ENCODE measurements at places on chromosomes 3 and 15.
A peak's percentile ranks its signal among the peaks of the same experiment; 100 is the strongest.

DNA sequence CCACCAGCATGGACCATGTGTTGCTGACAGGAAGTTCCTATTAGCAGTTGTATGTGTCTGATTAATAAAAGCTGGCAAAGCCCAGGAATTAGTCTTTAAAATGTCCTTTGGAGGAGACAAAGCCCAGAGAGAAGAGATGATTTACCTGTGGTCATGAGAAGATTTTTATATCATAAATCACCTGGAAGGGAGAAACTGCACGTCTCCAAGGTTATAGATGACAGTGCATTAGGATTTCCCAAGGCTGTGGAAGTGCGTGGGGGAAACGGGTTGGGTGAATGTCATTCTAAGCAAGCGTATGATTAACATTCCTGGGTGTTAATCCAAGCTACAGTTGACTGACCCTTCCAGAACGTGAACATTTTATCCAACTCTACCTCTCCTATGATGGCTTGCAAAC, 76.6 kb downstream of the SLC6A11 start:
- DNase-seq: no peak

DNA sequence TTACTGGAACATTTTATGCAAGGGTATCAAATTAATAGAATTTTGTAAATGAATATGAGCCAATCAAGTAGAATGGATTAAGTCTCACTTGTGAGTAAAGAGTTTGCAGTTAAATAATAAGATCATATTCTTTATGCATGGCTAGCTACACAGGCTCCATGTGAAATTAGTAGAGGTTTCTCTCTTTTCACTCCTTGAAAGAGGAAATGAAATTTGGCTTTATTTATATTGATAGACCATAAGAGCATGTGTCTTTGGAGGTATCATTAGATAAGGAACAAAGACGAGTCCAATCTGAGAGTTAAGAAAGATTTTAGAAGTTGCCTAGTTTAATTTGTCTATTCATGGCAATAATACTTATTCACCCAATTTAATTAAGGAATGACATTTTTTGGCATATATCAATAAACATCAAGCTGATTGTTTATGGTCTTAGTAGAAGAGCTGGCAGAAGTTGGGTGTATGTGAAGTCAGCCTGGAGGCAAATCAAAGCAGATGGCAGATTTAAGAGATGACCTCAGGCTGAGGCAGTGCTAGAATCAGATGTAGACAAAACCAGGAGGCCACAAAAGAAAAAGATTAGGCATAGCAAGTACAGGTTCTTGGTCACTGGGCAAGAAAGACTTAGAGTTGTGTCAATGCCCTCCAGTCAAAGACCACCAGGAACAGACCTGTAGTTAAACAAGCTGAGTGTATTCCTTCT, 406.5 kb upstream of the ARHGEF26 start:
- DNase-seq: no peak

- DNase-seq: no peak
Observed at GRCh38 chr15:60413231-60413824, 15.5 kb upstream of the ANXA2 start.

- DNase-seq: no peak
Observed at GRCh38 chr15:89487791-89488190, 8.6 kb downstream of the RHCG start.

DNA sequence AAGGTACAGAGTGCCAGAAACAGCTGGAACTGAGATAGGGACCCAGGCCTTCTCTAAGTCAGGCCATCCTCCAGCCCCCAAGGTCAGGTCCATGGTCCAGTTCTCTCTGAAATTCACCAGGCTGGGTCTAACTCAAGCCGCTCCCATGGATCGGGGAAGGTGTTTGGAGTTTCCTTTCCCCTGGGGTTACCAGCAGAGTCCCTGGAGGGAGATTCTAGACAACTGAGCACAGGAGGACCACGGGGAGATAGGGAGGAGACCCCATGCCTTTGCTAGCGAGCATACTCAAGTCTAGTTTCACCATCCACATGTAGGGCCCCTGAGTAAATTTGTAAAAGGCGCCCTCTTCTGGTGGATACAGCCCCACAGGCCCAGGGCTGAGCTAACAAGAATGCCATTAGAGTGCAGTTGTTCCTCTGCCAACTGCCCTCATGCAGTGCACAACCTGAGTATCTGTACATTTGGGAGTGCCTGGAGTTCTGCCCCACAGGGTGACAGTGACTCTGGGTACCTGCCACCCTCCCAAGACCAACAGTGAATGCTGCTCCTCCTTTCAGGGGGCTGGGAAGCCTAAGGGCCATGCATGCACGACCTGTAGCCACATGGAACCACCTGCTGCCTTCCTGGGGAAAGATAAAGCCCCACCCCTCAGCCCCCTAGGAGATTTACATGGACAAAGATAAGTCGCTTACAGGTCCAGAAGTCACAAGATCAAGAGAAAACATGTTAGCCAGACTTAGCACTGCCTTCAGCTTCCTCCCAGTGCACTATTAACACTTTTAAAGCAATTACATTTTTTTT, 89.0 kb downstream of the IQSEC1 start:
- peak; percentile 75 for DNase-seq

DNA sequence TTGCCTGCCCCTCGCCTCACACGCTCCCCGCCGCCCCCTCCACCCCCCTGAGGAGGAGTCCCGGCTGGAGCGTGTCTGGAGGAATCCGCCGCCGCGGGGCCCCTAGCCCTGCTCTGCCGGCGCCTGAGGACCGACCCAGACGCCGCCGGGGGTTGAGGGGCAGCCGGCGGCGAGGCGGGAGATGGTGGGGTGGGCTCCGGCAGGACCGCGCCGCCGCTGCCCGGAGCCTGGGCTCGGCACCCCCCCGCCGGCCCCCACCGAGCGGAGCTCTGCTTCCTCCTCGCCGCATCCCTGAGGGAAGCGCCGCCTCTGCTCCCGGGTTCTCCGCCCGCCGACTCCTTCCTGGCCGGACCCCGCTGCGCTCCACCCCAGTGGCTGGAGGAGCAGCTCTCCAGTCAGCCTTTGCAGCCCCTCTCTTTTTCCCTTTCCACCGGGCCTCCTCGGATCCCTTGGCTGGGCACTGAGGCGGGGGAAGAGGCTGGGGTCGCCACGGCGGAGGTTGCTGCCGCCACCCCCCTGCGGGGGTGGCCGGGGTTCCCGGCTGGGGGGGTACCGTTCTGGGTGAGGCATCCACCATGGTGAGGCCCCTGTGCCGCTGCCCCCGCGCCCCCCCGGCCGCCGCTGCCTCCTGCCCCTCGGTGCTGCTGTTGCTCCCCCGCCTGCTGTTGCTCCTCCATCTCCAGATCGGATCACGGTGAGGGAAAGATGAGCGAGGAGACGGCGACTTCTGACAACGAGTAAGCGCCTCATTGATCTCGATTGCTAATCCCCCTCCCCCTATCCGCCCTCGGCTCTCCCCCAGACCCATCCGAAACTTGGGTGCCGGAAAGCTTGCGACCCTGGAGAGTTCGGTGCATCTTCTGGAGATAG, at the start of gene SPRED1:
TSS of gene SPRED1 (plus strand) at position 356 of the 870 bp plus-strand sequence. CDS start at position 706, 350 bp downstream.
- peak; percentile 44 for DNase-seq

DNA sequence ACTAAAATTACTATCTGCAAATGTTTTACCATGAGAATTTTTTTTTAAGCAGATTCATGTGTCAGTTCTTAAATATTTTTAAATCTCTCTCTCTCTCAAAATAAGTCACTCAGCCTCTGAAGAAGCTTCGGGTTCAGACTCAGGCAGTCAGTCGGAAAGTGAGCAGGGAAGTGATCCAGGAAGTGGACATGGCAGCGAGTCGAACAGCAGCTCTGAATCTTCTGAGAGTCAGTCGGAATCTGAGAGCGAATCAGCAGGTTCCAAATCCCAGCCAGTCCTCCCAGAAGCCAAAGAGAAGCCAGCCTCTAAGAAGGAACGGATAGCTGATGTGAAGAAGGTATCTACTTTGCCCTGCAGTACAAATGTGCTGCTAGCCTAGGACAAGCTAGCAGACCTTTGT, 24.1 kb downstream of the CHD2 start:
- no peak for DNase-seq

DNA sequence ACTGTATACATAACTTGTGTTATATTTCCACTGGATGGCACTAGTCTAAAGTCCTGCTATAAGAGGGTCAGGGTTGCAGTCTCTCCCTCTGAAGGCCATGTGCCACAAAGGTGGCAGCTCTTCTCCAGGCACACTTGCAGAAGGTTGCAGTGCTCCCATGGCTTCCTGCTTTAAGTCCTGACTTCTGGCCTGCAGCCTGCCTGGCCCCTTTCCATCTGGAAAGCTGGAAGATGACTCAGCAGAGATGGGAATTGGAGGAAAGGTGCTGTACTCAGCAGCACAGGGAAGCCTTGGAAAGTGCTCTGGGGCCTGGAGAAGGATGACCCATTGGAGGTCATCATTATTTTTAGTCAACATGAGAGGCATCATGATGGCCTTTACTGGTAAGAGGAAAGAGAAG, 40.9 kb upstream of the MRPL3 start:
- no peak for DNase-seq

DNA sequence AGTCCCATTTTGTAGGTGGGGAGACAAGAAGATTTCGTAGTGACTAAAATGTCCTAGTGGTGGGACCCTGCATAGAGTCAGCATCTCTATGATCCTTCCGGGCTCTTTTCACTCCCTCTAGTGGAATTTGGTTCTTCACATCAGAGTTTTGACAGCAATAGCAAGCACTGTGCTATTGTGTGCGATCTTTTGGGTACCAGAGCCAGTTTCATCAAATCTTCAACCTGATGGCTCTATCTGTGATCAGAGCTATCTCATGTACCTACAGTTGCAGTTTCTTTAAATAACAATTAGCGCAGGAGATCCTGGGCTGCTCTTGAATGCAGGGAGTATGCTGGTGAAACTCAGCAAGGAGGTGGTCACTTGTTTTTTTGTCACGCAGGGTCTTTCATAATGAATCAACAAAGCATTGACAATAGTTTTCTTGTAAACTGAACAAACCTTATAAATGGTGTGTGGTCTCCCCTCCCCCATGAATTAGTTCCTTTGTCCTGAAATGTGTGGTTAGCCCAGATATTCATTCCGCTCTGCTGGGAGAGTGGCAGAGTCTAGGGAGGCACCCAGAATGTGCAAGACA, 257.2 kb upstream of the SOX2 start:
- DNase-seq: peak; percentile 71

DNA sequence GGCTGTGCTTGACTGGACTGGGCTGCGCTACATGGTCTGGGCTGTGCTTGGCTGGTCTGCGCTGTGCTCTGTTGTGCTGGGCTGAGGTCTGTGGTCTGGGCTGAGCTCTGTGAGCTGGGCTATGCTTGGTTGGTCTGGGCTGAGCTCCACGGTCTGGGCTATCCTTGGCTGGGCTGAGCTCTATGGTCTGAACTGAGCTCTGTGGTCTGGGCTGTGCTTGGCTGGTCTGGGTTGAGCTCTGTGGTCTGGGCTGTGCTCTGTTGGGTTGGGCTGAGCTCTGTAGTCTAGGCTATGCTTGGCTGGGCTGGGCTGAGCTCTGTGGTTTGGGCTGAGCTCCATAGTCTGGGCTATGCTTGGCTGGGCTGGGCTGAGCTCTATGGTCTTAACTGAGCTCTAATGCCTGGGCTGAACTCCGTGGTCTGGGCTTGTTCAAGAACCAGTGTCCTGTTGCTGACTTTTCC, 92.0 kb downstream of the PLXNA1 start:
- no peak for DNase-seq

DNA sequence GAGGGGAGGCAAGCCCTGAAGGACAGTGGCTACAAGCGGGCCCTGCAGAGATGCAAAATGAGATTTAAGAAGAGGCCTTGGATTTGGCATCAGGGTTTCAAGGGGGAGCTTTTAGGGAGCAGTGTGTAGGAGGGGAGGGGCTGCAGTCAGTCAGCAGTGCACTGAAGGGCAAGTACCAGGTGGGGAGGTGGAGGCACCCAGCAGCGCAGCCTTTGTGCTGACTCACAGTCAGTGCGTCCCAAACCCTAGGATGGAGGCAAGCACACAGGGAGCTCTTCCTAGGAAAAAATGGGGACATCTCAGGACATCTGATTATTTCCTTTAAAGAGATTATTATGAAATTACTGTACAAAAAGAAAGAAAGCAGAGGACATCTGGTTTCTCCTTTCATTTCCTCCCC, 80.0 kb downstream of the AAGAB start:
- DNase-seq: no peak

GRCh38 chr3:14141602-14142341, 16.9 kb downstream of the TMEM43 start:
- DNase-seq: no peak

DNA sequence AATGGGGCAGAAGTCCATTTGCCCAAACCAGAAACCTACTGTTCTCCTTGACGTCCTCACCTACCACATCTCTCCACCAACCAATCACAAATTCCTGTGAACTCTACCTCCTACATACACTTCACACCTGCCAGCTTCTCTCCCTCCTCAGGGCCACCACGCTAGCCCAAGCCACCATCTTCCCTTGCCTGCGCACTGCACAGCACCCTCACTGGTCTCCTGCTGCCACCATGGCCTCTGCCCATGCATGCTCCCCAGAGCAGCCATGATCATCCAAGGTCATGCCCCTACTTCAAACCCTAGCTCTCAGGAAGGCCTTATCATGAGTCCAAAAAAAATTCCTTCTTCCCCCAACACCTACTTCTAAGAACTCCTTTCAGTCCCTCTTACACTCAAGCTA, 1.1 kb upstream of the EPHB3 start:
- DNase-seq: no peak

DNA sequence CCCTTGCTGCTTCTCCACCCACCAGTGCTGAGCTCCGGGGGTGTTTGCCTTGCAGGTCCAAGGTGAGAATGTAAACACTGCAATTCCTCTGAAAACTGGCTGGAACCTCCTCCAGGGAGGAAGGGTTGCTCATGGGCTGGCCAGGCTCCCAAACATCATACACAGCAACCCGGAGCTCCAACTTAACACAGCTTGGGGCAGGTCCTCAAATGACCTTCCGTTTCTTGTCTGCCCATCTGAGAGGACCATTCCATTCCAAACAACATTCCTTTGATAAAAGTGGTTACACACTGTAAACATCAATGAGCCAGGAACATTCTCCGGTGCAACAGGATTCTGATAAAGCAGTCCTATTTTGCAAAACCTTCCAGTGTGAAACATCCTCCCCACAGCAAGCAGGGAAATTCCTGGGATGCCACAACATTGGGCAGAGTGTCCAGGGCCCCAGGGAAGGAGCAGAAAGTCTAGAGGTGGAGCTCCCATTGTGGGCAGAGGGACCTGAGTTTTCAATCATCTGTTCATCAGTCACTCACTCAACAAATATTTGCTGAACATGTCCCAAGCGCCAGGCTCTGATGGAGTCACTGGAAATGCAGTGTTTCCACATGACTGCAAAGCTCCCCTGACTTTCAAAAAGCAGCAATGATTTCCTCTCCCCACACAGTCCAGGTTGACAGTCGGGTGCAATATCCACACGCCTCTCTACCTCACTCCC, 7.3 kb upstream of the HEG1 start:
- DNase-seq: no peak

GRCh38 chr15:40069178-40070165, 30.5 kb upstream of the SRP14 start:
- peak; percentile 93 for DNase-seq

GRCh38 chr3:126113733-126114442, 30.0 kb upstream of the SLC41A3 start:
- no peak for DNase-seq

- peak; percentile 89 for DNase-seq
Observed at GRCh38 chr15:77554306-77555080, 78.2 kb downstream of the LINGO1 start.

GRCh38 chr15:74543043-74543422, 2.0 kb downstream of the ARID3B start:
- DNase-seq: no peak

All from hippocampal formation (tissue), 2 donors.